ENCODE measurements at places on chromosomes 7 and 10.

DNA sequence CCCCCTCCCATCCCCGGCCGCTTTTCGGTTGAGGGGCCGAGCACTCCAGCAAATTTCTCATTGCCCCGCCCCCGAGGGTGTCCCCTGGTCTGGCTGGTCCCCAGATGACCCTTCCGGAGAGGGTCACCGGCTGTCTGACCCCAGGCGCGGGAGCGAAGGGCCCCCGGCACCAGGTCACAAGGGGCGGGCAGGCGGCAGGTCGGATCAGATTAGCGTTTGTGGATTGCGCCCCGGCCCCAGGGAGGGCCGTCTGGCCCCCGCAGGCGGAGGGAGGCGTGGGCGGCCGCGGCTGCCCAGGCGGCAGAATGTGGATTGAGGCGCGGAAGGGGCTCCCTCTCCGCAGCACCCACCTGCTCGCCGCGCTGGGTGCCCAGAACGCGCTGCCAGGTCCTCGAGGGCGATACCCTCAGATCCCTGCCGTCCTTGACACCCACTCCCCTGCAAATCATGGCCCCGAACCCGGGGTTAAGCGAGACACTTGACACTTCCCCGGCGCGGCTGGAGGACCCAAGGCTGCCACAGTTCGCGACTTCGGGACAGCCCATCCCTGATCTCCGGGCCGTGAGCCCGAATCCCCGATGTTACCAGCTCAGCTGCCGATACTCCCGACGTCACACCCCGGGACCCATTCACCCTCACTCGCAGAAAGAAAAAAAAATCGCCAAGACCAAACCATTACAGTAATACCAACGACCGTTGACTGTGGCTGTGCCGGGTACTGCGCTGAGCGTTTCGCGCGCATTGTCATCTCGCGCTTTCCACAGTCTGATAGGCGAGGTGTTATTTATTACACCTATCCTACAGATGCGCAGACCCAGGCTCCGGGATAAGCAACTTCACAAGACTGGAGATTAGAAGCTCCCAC lies 953 bp downstream of the NODAL start:
- DNase-seq, result peak; percentile 13

DNA sequence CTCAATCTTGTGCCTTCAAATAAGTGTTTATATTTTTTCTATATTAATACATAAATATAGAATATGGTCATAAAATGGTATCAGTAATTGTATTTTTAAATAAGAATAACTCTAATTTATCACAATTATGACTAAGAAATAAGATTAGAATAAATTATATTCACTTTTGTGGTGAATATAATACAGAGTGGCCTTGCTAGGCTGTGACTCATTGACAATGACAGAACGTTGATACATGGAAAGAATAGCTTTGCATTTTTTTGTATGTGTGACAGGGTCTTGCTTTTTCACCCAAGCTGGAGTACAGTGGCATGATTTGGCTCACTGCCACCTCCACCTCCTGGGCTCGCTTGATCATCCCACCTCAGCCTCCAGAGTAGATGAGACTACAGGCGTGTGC lies 47.8 kb upstream of the PCLO start:
- no peak for DNase-seq

GRCh38 chr7:50314836-50315592 lies 10.5 kb downstream of the IKZF1 start:
- DNase-seq, result peak; percentile 25

GRCh38 chr10:110664483-110665420 lies 20.6 kb downstream of the RBM20 start:
- DNase-seq, result no peak

DNA sequence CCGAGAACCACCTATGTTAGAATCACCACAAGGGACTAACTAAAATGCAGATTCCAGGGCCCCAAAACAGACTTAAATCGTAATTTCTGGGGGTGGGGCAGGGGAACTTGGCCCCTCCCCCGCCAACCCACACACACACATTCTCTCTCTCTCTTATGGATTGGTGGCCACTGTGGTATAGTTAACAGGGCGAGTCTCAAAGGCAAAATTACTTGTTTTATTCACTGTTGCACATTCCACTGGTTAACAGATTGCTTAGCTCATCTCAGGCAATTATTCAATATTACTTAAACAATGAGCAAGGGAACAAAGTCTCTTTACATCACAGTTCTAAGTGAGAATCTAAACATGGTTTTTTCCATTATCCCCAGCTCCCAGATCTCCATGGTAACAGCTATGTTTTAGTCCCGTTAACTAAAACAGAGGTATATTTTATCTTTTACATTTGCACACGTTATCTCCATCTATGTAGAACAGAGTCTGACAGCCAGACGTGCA lies 38.5 kb downstream of the IGF2BP3 start:
- no peak for DNase-seq

DNA sequence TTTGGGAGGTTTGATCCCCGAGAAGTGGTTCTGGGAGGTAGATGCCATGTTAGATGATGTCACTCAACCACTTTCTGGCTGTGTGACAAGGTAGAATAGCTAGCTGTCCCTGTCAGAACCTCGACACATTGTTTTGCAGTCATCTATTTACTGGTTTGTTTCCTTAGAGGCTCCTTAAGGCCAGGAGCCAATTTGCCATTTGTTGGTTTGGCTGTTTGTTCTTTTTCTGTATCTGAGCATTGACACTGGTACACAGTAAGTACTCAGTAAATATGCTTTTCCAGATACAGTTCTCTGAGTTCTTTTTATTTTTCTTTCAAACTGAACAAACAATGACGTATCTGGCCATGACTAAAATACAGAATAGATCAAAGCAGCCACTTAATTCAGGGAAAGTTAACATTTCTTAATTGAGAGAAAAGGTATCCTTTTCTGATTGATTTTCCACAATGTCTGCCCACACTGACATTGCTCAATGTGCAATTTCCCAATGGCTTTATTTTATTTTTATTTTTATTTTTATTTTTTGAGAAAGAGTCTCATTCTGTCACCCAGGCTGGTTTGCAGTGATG lies 121.6 kb downstream of the SPAG6 start:
- DNase-seq, result no peak

GRCh38 chr10:116879817-116880216 lies 30.5 kb downstream of the ENO4 start:
- DNase-seq, result no peak

DNA sequence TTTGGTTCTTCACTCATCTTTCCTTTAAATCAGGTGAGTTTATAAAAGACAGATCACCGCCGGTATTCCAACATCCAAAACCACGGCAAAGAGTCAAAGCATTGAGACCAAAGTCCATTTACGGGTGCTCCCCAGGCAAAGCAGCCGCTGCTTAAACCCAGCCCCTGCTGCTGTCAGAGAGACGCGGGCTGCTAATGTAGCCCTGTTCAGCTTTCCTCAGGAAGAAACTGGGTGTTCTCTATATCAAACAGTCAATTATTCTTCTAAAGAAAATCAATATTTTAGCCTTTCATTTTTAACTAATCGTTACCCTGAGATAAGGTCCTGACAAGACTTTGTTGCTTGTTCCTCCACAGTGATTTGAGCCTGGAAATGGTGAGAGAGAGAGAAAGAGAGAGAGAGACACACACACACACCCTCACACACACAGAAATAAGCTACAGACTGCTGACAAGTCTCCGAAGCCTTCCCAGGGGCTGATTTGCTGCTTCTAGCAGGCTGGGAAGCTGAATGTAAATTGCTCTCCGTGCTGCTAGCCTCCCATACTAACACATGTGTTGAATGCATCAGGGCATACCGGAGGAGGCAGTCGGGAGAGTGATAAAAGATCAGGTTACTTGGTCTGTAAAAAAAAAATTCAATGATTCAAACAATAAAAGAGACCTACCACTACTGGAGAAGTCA lies 183.0 kb upstream of the ANK3 start:
- peak; percentile 13 for DNase-seq

GRCh38 chr10:70782746-70783680 lies 2.2 kb downstream of the TBATA start:
- no peak for DNase-seq

- no peak for DNase-seq
Measured at GRCh38 chr10:98852686-98853085, 383.0 kb downstream of the HPSE2 start.

DNA sequence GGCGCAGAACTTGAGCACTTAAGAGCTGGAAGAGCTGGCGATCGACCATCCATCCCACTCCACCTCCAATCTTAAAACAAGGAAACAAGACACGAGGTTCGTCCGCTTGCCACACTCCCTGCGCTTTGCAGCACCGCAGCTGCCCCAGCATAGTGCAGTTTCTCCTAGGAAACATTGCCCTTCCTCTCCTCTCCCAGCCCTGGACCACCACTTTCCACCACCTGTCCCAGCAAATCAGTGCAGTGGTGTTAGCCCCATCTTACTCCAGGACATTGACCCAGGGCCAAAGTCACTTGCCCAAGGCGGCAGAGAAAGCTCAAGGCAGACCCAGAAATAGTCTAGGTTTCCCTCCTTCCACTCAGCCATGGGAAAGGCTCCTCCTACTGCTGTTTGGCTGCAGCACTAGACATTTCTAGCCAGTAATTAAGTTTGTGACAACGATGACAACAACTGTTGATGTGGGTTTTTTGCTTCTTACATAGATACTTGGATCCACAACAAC lies 1.5 kb upstream of the PARD3 start:
- no peak for DNase-seq

- DNase-seq, result no peak
Measured at GRCh38 chr10:131264110-131264788, 47.3 kb downstream of the TCERG1L start.

DNA sequence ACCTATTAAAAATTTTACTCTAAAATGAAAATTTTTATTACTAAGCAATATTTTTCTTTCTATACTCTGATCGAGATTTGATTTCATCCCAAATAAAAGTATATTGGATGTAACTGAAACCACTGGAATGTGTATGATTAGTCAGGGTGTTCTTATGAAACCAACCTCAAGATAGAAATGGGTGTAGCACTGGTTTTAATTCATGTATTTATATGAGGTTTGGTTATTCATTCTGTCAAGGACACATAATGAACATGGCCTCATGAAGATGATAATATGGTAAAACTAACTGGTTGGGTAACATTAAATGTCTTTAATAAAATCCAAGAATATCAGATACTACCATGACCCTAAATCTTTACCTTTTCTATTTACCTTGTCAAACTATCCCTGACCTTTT lies 197.7 kb downstream of the SEMA3A start:
- DNase-seq, result no peak

GRCh38 chr10:119120413-119120867 lies 16.5 kb downstream of the DENND10 start:
- DNase-seq, result no peak

GRCh38 chr10:95835149-95835860 lies 72.5 kb upstream of the CC2D2B start:
- DNase-seq, result no peak

GRCh38 chr7:28890137-28890536 lies 68.0 kb downstream of the TRIL start:
- DNase-seq, result no peak

DNA sequence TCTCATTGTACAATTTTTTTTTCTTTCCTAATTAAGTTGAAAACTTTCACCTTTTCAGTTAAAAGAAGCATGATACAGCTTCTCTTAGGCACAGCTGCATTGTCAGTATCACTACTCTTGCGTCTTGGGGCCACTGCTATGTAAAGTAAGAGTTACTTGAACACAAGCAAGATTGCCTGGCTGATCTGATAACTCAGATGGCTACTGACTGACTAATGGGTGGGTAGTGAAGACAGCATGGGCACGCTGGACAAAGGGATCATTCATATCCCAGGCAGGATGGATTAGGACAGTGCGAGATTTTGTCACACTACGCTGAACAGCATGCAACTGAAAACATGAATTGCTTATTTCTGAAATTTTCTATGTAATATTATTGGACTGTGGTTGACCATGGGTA lies 11.6 kb upstream of the ADAMTS14 start:
- DNase-seq, result no peak

- peak; percentile 45 for DNase-seq
Measured at GRCh38 chr10:110864662-110865140, 7.0 kb upstream of the PDCD4 start.

DNA sequence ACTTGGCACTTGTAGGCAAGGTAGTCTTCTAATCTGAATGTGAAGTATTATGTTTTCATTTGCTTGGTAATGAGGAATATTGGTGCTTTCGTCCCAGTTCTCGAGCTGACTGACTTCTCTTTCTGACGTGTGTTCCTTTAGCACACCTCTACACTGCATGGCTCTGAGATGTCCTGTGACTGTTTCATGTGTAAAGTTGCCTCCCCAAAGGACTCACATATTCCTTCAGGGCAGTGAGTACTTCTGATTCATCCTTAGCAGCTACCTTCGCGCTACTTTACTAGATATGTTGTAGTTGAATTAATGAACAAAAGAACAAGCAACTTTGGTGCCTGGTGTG lies 113.7 kb downstream of the EGFR start:
- DNase-seq, result no peak

GRCh38 chr7:134184767-134185166 lies 57.6 kb downstream of the LRGUK start:
- no peak for DNase-seq

GRCh38 chr7:113093561-113093960 lies 6.9 kb upstream of the GPR85 start:
- no peak for DNase-seq

- no peak for DNase-seq
Measured at GRCh38 chr7:101129603-101130117, 2.8 kb downstream of the SERPINE1 start.

GRCh38 chr10:32446536-32447406 lies 831 bp downstream of the CCDC7 start:
- no peak for DNase-seq

- DNase-seq, result no peak
Measured at GRCh38 chr10:67521546-67521945, 174.4 kb downstream of the CTNNA3 start.

GRCh38 chr10:13788711-13789447 lies 202.1 kb downstream of the PRPF18 start:
- peak; percentile 38 for DNase-seq

DNA sequence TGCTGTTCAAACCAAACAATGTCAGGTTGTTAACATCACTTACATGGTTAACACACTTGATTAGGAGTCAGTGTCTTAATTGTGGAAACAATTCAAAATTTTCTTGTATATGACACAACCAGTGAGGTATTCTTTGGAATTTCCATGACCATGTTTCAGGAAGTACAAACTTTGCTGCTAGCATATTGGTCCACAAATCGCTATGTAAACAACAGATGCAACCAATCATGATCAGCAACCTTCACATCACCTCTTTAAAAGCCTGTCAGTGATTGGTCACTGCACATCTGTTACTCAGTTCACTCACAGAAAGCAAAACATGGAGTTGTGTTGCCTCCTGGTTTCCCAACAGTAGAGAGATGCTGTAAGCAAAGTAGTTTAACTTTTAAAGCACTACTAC lies 108.9 kb upstream of the FAM3C start:
- DNase-seq, result no peak

DNA sequence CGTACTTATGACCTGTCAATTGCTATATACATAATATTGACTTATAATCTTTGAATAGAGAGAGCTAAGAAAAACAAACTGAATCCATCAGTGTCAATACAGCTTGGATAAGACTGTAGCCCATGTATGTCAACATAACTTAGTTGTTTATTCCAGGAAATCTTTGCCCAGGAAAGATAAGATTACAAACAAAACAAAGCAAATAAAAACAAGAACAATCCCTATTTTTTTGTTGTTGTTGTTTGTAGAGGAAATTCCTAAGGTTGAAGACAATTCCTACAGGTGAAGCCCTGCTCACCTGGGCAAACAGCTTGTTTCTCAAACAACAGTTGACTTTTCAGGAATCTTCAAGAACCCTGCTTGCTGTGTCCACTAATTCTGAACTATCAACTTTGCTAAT lies 76.0 kb downstream of the HYCC1 start:
- no peak for DNase-seq

- DNase-seq, result no peak
Measured at GRCh38 chr10:37703114-37703513, 154.3 kb downstream of the ZNF248 start.

GRCh38 chr7:147968046-147968610 lies 622.4 kb upstream of the C7orf33 start:
- DNase-seq, result no peak
